ENCODE measurements at places on chromosomes 3 and 15. TPM values are rescaled to one million over a fixed set of nuclear protein-coding genes. Genes with fewer than 3 reads are reported as not detected.

The SNTN gene
- total RNA-seq, result not detected

The BNC1 gene
- total RNA-seq, result not detected

DNA sequence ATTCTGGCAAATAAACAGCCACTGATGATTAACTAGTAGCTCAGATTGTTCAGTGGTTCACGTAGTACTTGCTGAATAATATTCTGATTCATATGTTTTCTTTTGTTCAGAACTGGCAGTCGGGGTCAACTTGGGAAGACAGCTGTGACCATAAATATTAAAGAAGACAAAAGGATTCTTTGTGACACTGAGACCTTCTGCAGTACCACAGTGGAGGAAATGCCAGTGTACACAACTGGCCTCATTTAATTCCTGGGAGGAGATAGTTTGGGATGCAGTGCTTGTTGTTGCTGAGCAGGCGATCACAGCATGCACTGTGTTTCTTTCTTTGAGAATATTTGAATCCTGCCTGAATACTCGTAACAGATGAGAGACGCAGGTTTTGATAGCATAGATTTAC lies 26.7 kb upstream of the MCF2L2 start:
- no peak for DNase-seq

- no peak for DNase-seq
Measured at GRCh38 chr3:185328324-185329004, 34.5 kb upstream of the MAP3K13 start.

Data from dorsolateral prefrontal cortex (tissue), 122 donors.